ENCODE measurements at places on chromosomes 7 and 10.

- DNase-seq = no peak
Measured at GRCh38 chr10:43308986-43309385, 42.1 kb upstream of the RASGEF1A start.

DNA sequence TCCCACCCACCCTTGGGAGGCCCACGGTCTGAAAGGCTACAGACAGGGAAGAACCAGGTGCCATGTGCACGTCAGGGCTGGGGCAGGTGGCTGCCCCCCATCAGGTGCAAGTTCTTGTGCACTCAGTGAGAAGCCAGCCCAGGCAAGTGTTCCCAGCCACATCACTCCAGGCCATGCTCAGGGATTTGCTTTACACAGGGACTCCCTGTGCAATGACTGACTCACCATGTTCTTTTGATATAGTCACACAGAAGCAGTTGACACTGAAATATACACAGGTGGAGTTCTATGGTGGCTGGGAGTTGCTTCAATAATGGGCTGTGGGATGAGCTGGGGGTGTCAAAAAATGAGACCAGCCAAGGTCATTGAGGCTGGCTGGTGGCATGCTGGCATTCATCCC is 8.0 kb upstream of the CHST15 start:
- DNase-seq = no peak

DNA sequence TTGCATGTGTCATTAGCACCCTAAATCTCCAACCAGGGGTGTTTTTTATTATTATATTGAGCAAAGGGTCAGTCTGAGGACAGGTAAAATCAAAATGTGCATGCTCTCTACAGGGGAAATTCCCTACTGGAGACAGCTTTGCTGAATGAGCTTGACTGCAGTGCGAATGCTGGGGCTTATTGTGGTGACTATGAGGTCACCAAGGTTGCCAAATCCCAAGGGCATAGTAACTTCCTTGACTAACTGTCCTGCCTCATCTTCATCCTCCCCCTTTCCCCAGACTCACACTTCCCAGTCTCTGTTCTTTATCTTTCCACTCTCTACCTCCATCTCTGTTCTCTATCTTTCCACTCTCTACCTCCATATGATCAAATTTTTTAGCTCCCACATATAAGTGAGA is 22.9 kb upstream of the AOC1 start:
- DNase-seq = no peak

DNA sequence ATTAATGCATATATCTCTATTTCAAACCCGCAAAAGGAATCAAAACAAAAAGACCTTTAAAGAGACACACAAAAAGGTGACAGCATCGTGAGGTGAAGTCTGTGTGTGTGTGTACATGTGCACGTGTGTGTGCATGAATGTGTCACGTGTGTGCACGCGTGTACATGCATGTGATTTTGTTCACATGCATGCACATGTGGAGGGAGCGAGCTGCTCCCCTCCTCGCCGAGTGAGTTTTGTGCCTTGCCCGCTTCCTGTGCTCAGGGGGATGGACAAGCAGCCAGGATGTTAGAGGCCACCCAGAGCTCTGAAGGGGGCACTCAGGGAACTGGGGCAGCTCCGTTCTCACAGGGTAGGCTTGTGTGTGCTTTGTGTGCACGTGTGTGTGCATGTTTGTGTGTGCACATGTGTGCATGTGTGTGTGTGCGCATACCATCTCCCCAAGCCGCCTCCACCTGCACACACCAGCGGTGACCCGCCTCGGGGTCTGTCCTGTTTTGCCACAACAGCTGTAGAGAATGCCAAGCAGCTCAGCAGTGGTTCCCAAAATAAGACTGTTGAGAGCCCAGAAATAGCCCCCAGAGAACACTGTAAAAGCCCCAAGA is 191.2 kb downstream of the PTPRN2 start:
- no peak for DNase-seq

GRCh38 chr10:75115137-75115536 is 3.7 kb downstream of the SAMD8 start:
- no peak for DNase-seq

DNA sequence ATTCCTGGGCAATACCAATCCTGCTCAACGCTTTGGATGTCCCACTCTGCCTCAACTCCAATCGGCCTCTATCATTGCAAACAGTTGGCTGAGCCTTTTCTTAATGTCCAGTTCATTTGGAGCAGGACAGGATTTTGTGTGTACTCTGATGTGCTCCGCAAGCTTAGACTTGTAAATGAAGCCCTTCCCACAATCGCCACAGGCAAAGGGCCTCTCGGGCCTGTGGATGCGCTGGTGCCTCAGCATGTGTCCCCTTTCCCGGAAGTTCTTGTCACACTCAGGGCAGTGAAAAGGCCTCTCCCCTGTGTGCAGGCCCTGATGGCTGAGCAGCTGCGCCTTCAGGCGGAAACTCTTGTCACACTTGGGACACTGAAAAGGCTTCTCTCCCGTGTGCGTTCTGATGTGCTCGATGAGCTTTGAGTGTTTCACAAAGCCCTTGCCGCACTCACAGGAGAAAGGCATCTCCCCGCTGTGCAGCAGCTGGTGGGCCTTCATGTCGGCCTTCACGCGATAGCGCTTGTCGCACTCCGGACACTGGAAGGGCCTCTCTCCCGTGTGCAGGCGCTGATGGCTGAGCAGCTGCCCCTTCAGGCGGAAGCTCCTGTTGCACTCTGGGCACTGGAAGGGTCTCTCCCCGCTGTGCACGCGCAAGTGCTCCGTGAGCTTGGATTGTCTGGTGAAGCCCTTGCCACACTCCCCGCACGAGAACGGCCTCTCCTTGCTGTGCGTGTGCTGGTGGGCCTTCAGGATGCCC is 20.0 kb downstream of the ZNF786 start:
- no peak for DNase-seq

- DNase-seq = no peak
Measured at GRCh38 chr7:124722292-124722691, 43.3 kb downstream of the GPR37 start.

DNA sequence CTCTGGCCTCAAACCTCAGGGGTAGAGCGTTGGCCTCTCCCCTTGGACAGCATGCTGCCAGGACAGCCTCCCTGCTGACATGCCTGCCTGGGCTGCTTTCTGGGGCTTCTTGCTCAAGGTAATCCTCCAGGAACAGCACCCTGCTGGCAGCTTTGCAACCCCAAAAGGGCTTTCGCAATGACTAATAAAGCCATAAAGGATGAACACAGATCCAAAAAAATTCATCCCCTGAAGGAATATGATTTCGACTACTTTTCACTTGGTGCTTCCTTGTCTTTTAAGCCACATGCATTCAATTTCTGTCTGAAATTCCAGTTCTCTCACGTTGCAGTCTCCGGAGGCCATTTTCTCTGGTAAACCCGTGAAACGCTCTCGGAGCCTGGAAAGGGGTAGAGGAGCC is 15.1 kb upstream of the SH3PXD2A start:
- DNase-seq = no peak

GRCh38 chr7:150947241-150947745 is 30.8 kb downstream of the KCNH2 start:
- no peak for DNase-seq

DNA sequence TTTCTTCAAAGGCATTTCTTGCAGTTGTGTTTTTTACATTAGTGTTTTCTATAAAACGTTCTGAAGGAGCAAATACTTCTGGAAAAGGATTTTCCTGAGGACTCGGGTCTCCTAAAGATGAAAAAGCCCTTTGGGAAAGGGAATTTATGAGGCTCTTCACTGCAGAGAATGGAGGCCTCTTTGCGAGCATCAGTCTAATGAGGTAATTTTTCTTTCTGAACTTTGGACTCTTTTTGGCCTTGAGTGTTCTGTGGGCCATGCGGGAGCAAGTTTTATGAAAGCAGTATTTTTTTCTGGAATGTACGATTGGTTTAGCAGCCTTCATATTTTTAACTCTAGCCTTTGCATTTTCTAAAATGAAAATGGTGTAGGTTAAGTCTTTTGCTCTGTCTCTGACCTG is 6.4 kb upstream of the ACBD5 start:
- no peak for DNase-seq

GRCh38 chr10:70494966-70495365 is 16.4 kb downstream of the PALD1 start:
- no peak for DNase-seq

DNA sequence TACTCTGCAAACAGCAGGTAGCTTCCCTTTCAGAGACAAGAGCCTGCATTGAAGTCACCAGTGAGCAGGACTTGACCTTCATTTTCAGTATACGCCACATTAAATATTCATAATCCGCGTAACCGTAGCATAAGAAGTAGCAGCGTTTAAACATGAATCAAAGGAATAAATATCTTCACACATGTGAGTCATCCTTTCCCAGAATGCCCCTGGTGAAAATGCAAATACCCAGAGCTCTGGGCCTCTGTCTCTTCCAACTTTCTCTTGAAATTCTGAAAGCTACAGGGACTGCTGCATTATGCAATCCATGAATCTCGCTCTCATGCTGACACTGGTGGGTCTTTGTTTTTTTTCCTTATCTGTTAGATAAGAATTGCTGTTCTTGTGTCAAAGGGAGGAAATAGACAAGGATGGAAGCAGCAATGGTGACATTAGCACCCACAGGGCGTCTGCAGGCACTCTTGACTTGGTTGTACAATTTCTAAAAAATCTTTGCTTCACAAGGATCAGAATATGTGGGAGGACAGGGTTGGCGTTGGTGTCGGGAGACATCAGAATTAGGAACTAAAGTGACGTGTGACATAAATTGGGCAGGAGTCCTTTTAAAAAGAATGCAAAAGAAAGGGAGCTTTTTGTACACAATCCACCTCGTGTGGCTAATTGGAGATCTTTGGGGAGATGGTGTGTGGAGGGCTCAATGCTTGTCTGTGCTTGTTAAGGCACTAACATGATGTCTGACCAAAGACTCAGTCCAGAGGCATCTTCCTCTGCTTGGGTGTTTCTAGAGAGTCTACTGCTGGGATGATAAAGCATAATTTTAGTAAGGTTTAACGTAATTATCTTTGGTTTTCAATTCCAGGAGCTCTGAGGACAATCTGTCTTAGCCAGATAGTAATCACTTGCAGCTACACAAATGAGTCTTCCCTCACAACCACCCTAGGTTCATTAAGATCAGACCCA is 390.3 kb downstream of the KCNMA1 start:
- no peak for DNase-seq

- DNase-seq = no peak
Measured at GRCh38 chr7:131581241-131582051, 25.0 kb upstream of the PODXL start.

DNA sequence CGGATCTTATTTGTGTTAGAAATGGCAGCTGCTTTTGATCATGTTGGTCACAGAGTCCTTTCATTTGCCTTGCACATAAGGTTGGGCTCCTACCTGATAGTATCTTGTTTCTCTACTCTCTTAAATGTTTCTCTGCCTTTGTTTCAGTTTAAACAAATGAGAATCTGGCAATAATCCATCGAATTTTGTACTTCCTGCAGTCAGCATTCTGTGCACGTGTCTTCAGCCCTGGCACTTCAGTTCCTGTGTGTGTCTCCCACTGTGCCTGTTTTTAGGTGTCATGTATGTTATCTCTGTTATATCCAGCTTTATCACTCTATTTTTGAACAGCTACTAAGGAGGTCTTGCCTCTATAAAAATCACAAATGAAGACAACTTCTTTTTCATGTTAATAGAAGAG is 28.4 kb upstream of the PTER start:
- no peak for DNase-seq

DNA sequence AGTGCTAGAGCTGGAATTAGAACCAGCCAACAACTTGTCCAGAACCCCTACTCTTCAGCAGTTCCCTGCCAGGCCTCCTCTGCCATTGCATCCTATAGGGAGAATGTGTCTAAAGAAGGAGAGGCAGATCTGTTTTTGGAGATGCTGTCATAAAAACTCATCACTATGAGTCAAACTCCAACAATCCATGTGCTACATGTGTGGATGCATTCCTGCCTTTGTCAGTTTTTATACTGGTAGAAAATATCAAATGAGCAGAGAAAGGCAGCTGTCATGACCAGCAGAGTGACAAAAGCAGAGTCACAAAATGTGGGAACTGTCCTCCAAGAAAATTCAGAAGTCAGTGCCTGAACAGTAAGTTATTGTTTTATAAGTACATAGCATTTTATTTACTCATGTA is 93.0 kb downstream of the ABLIM1 start:
- DNase-seq = no peak

DNA sequence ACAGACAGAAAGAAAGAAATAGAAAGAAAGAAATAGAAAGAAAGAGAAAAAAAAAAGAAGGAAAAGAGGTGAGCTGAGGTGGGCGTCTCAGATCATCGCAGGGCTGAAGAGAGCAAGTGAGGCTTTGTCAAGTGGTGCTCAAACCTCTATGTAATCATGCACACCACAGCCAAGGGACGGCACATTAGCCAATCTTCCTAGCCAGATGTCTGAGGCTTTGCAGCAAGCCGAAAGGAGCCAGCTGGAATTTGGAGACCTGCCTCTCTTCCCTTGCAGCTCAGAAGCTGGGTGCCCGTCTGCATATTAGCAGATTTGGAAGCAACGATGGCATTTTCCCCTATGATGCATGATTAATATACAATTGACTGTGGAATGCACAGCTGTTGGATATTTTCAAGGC is 52.5 kb downstream of the ADRA2A start:
- DNase-seq = no peak

All from neural crest cell (in vitro differentiated cells).